ENCODE measurements at places on chromosomes 1 and 21.

DNA sequence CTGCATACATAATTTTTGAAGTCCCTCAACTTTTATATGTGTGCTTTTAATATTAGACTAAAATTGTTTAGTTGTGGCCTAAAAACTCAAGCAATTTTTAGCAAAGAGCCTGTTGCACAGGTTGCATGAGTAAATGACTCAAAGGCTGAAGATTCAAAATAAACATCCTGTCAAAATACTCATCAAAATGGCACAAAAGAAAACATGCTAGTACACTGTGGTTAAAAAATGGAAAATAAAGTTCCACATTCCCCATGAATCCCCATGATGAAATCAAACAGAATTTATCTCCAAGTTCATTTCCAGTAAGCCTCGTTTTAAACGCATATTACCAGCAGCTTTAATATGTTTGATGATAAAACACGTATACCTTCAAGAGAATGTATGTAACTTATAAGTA lies 230.1 kb upstream of the MAP1LC3C start:
- no peak for DNase-seq

- no peak for DNase-seq
Observed at GRCh38 chr1:99445071-99445470, 180.8 kb downstream of the PLPPR4 start.

- no peak for DNase-seq
Observed at GRCh38 chr1:83559129-83559840, 439.6 kb downstream of the TTLL7 start.

GRCh38 chr1:108140177-108140576 lies 60.0 kb downstream of the SLC25A24 start:
- no peak for DNase-seq

GRCh38 chr1:81073580-81073979 lies 727.2 kb upstream of the ADGRL2 start:
- DNase-seq = no peak

GRCh38 chr1:41175546-41175945 lies 66.6 kb downstream of the SCMH1 start:
- DNase-seq = no peak

DNA sequence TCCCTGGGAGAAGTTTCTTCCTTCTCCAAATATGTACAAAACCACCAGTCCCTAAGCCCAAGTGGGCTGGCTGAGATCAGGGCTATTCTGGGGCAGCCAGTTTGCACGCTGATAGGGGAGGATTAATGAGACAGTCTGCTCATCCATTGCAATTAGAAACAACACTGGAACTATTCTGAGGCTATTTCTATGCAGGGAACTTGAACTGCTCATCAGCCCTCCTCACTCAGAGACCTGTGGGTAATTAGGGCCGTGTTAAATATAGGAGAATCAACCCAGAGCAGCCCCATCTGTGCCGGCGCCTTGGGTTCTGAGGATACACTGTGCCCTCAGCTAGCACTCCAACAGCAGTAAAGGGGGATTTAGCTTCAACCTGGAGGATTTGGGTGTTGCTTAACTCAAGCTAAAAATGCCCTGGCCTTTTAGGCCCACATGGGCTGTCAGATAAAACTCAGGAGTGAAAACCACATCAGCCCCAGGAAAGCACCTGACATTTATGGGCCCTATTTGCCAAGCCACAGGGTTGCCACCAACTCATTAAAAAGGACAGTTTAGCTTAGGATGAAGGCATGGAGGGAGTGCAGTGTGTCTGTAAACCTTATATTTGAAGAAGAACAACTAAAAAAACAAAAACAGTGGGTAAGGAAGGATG lies 53.9 kb downstream of the DUSP10 start:
- DNase-seq = no peak

DNA sequence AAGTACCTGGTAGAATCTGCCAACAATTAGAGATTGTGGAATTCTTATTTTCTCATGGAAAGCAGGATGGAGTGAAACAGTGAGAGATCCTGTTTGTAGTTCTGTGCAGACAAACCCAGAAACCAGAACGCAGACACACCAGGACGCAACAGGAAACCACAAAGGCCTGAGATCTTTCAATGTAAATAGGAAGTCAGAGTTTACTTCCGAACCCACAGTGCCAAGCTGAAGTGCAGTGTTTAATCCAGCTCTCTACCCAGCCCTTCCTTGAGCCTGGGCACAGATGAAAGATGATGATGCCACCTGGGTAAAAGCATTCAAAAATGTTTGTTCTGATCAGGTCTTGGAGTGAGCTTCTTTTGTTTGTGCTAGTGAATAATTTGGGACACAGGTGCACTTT lies 244.2 kb upstream of the HOOK1 start:
- no peak for DNase-seq

DNA sequence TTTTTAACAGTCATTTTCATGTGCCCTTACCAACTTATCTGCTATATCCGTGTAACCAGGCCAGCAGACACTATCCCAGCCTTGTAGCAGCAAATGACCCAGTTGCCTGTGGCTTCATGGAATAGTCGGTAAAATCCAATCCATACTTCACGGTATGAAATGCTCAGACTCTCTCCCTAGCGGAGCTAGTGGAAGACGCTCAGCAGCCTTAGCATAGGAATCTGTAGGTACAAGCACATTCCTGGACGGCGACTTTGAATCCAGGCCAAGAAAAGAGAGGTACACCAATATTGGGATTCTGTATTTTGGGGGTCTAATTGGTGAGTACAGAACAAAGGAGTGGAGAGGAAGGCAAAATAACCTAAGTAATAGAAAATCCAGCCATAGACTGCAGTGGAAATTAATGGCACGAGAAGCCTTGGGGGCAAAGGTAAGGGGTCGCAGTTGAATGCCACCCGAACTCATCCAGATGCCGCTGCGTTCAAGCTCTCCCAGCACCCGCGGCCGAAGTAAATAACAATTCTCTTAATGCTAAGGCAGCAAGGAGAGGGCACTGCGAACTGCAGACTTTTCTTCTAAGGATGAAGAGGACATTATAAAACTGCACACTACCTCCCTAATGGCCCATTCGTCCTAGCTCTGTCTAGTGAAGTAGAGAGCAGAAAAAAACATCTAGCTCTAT lies 17.7 kb upstream of the TBX15 start:
- no peak for DNase-seq

- DNase-seq = no peak
Observed at GRCh38 chr1:228457017-228457395, 30.2 kb upstream of the RNF187 start.

GRCh38 chr1:99725996-99726395 lies 40.4 kb downstream of the FRRS1 start:
- no peak for DNase-seq

GRCh38 chr1:56409112-56409691 lies 170.2 kb downstream of the PLPP3 start:
- DNase-seq = peak; percentile 58

DNA sequence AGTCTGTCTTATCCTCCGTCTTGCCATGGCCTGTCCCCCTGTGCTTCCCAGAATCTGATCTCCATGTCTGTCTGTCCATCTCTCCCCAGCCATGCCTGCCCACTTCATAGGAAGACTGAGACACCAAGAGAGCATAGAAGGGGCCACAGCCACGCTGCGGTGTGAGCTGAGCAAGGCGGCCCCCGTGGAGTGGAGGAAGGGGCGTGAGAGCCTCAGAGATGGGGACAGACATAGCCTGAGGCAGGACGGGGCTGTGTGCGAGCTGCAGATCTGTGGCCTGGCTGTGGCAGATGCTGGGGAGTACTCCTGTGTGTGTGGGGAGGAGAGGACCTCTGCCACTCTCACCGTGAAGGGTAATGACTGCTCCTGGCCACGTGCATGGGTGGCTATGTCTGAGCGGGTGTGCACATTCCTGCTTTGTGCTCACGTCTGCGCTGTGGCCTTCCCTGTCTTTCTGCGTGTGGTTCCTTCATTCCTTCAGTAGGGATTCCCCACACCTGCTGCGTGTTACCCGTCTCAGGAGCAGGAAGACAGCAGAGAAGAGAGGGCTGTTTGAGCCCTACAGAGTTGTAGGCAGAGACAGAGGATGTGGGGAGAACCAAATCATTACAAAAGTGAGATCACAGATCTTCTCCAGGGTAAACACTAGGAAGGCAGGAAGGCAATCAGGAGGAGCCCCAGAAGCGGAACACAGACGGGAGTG lies 80.8 kb downstream of the OBSCN start:
- DNase-seq = no peak

DNA sequence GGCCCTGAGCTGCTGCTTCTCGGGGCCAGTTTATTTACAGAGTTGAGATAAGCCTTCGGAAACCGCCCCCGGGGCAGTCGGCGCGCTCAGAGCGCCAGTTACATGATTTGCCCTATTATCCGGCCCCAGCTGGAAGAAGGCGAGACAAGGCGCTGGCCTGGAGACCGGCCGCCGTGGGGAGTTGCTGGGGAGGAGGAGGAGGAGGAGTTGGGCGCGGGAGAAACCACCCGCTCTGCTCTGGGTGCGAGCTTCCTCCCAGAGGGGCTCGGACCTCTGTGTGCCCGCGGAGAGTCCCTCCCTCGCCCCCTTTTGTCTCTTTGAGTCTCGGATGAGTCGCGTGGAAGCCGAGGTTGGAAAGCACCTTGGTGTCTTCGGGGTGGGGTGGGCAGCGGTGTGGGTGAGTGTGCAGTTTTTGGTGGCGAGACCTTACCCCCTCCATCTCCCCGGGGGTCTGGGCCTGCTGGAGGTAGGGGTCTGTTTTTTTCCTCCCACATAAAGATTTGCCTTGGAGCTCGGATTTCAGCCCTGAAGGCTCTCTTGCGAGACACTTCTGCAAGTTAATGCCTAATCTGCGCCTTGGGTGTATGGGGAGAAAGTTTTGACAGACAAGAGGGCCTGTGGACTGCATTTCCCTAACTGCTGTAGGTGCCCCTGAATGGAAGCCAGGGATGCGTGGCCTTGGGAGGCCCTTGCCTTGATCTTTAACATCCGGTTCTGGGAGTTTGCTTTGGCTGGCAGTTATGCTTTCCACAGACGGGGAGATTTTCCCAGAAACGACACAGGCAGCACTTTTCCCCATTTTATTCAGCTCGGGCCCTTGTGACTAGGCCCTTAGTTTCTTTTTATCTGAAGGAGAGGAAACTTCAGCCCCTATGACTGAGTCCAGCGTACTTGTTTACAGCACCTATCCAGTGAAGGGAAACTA lies 80.0 kb downstream of the NDUFS5 start:
- no peak for DNase-seq

- DNase-seq = no peak
Observed at GRCh38 chr1:110059133-110059863, 11.2 kb downstream of the ALX3 start.

- peak; percentile 50 for DNase-seq
Observed at GRCh38 chr1:6554031-6554906, at the start of gene NOL9. NOL9 (minus strand) TSS chr1:6554513; CDS start chr1:6554502, 11 bp downstream.

GRCh38 chr1:171468120-171468750 lies 17.1 kb upstream of the PRRC2C start:
- DNase-seq = peak; percentile 94

GRCh38 chr1:165073185-165074007 lies 283.1 kb downstream of the LMX1A start:
- DNase-seq = peak; percentile 43

DNA sequence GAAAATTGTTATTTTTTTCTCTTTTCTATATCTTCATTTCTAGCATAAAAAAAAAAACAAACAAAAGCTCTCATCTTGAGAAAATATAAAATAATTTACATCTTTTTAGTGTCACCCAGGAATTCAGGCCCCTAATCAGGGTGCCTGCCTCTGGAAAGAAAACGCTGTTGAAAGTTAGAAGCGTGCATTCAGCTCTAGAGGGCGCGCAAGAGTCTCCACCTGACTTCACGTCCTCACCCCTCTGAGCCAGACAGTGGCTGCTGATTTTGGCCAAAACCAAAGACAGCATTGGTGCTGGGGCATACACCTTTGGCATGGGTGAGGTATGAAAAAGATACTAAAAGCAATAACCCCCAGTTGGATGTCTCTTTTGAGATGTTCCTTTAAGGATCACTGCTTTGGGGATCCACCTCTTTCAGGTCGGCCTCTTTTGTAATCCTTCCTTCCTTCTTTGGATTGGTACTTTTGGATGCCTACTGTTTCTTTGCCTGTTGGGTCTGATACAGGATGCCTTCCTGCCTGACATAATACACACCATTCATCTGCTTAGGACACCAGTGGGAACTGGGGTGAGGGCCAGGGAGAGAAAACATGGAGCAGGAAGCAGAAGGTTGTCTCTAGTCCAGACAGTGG lies 77.6 kb upstream of the CHRM3 start:
- no peak for DNase-seq

GRCh38 chr1:30852026-30852425 lies 56.5 kb downstream of the SDC3 start:
- DNase-seq = peak; percentile 11

GRCh38 chr1:183841550-183841949 lies 36.6 kb downstream of the RGL1 start:
- peak; percentile 15 for DNase-seq

- DNase-seq = no peak
Observed at GRCh38 chr1:94143809-94144176, 22.8 kb upstream of the ABCA4 start.

DNA sequence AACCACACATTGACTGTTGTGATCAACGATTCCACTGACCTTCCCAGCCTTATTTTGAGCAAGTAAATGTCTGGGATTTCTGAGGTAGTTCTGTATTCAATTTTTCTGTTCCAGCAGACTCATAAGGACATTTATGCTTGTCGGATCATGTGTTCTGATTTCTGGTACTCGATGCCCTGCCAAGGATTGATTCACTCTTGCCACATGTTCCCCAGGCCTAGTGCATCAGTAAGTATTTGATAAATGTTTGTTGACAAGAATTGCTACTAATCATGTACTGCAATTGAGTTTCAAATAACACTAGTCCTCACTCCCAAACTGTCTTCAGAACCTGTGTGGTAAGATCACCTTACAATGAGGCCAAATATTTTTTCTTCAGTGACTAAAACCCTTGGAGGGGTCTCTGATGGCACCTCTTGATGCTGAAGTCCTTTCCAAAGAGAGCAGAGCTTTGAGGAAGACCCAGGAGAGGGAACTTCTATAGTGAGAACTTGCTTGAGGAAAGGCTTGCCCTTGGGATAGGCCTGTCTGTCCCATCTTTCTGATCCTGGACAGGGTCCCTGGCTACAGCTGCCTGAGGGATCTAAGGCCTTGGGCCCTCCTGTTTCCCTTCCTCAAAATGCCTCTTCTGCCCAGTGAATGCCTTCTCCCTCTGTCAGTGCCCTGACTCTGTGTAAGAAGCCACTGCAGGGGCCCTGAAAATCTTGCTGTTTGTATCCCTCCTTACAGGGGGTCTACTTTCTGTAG lies 115.8 kb upstream of the FAM78B start:
- DNase-seq = no peak

DNA sequence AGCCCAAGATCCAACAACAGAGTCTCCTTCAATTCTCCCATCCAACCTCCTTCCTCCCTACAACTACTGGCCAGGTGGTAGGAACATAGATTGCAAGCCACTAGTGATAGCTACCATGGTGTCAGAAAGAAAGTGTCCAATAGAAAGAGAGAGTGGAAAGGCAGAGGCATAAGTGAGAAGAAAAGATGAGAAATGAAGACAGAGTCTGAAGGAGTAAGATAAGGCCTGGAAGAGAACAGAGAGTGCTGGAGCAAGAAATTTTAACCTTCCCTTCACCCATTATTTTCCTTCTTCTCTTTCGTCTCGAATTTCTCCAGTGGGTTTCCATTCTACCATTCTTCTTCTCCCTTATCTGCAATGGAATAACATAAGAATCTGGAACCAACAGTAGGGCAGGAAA lies 57.9 kb downstream of the CDC42BPA start:
- no peak for DNase-seq

Data from foreskin keratinocyte (primary cell).